Kidney epithelial cell (primary cell): ENCODE measurements at places on chromosomes 2 and 18. TPM values are rescaled to one million over a fixed set of nuclear protein-coding genes. Genes with fewer than 3 reads are reported as not detected.

DNA sequence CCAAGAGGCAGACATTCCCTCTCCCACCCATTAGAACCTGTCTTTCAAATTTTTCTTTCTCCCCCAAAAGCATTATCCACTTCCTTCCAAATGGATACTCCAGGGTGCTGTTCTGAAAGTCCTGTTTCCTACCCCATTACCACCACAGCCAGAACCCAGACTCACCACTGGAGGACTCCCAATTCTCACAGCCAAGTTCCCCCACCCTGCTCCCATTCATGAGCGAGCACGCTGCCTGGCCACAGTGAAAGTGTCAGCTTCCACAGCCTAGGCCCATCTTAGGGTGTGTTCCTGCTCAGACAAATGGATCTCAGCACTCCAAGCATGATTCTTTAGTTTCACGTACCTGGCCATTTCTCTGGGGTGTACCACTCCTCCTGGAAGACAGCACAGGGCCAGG, 3.8 kb upstream of the ANKRD53 start:
- no peak for DNase-seq

DNA sequence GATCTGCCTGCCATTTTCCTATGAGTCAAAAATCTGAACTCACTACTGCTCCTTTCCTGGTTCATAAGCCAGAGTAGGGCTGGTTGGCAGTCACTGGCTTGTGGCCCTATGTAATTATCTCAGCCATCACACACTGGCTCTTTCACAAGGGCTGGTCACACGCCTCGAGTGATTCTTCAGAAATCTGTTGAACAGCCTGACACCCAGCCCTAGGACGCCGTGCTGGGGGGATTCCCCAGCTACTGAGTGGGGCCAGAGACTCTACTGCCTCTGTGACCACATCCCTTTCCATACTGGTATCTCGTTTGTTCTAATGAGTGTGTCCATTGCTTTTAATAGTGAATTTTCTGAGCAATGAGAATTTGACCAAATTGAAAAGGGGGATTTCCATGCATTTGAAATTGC, 45.8 kb upstream of the RBM44 start:
- no peak for DNase-seq

DNA sequence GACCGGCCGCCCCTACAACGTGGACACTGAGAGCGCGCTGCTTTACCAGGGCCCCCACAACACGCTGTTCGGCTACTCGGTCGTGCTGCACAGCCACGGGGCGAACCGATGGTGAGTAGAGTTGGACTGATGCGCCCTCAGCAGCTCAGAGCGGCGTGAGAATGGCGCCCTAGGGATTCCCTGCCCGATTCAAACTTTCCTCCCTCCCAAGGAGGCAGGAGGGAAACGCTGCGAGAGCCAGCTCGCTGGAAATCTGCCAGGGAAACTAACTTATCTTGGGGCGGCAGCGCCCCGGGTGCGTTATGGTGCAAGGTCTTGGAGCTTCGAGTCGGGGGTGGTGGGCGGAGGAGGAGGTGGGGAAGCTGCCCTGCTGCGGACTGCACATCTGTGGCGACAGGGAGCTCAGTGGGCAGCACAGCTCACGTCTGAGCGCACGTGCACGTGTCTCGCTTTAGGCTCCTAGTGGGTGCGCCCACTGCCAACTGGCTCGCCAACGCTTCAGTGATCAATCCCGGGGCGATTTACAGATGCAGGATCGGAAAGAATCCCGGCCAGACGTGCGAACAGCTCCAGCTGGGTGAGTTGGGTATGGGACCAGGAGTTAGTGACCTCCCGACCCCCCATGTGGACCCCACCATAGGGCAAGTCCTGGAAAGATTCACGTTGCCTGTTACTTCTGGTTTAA, 697 bp downstream of the ITGA4 start:
- no peak for DNase-seq

- DNase-seq, result no peak
Observed at GRCh38 chr2:151410485-151410834, 758 bp downstream of the RIF1 start.

DNA sequence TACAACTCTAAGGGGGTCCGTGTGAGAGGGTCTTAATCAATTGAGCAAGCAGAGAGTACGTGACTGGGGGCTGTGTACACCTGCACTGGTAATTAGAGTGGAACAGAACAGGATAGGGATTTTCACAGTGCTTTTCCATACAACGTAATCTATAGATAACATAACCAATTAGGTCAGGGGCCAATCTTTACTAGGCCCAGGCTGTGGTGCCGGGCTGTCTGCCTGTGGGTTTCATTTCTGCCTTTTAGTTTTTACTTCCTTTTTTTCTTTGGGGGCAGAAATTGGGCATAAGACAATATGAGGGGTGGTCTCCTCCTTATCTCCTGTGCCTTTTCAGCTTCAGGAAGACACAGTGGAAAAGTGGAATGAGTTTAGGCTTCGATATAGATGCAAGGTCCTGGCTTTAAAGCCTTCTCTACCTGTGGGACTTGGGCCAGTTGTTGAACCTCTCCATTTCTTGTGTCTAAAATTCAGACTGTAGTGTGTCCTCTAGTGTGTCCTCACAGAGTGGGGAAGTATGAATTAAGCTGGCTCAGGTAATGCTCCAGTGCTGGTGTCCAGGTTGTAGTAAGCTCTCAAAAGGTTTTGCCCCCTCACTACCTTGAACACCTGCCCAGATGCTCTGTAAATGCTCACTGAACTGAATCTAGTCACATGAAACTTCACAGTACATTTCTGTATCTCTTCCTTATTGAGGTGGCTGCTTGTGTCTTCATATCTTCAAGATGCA, 422.8 kb downstream of the SETBP1 start:
- no peak for DNase-seq

DNA sequence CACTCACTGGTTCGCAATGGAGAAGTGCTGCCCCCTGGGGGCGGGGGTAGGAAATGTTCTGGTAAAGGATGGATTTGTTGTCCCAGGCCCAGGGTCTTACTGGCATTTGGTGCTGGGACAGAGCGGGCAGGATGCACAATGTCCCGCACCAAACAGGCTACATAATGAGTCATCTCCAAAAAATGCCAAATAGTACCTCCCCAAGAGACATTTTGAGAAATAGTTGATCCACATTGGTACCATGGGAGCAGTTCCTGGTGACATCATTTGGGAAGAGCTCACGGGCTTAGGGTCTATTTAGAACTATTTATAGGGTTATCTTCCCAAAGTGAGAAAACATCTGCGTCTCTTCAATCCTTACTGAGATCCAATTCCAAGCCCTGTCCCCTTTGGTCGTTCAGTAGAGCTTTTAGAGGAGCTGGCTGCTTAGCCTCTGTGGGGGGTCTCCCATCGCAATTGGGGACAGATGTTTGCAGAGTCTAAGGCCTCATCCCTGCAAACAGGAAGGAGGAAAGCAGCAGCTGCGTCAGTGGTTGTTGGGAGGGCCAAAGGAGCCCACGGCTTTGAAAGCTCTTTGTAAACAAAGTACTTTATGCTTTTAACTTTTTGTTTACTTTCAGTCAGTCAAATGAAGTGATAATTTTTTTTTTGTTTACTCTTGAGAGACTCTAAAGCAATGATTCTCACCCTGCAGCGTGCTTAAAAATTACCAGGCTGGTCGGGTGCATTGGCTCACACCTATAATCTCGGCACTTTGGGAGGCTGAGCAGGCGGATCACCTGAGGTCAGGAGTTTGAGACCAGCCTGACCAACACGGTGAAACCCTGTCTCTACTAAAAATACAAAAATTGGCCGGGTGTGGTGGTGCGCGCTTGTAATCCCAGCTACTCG, 49.3 kb downstream of the GREB1 start:
- DNase-seq, result no peak

DNA sequence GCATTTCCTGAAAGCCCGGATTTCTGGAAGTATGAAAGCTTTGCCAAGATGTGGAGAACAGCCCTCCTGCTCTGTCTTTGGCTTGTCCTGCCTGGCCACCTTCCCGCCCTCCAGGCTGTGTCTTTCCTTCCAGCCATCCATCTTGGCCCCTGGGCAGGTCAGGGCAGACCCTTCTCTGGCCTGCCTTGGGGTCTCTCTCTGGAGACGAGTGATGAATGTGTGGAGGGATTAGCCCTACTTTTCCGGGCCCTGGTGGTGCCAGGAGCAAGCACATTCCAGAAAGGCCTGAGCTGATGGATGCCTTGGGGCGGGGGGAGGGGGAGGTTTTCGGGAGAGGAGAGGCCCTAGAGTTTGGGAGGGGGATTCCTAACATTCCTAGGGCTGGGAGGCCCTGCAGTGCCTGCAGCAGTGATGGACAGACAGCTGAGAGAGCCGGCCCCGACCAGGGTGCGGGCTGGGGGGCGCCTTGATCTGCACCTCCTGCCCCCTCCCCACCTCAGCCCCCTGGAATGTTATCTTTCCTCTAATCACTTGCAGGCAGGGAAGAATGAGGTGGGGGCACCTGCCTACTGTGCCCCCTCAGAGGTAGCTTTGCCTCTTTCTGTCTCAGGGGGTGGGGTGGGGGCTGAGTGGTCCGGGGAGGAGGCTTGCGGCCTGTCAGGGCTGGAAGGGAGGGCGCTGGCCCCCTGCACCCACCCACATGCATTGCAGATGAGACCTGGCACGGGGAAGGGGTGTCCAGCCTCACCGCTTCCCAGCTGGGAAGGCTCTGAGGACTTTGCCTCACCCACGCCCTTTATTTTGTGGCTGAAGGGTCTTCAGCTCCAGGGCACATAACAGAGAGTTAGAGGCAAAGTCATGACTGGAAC, 156.2 kb downstream of the DDX1 start:
- no peak for DNase-seq

DNA sequence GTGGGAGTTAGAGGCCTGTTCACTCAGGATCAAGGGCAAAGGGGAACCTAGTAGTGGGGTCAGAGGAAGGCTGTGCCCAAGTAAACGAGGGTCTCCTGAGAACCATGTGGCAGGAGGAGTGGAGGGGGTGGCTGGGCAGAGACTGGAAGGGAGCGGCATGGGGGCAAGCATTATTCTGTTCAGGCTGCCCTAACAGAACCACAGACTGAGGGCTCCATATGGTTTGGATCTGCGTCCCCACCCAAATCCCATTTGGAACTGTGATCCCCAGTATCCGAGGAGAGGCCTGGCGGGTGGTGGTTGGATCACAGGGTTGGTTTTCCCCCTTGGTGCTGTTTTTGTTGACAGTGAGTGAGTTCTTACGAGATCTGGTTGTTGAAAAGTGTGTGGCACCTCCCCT, 287.0 kb downstream of the PHLPP1 start:
- no peak for DNase-seq

GRCh38 chr2:53460347-53460746, 307.3 kb upstream of the CHAC2 start:
- no peak for DNase-seq

- DNase-seq, result no peak
Observed at GRCh38 chr2:159285433-159285832, 1.1 kb downstream of the WDSUB1 start.

DNA sequence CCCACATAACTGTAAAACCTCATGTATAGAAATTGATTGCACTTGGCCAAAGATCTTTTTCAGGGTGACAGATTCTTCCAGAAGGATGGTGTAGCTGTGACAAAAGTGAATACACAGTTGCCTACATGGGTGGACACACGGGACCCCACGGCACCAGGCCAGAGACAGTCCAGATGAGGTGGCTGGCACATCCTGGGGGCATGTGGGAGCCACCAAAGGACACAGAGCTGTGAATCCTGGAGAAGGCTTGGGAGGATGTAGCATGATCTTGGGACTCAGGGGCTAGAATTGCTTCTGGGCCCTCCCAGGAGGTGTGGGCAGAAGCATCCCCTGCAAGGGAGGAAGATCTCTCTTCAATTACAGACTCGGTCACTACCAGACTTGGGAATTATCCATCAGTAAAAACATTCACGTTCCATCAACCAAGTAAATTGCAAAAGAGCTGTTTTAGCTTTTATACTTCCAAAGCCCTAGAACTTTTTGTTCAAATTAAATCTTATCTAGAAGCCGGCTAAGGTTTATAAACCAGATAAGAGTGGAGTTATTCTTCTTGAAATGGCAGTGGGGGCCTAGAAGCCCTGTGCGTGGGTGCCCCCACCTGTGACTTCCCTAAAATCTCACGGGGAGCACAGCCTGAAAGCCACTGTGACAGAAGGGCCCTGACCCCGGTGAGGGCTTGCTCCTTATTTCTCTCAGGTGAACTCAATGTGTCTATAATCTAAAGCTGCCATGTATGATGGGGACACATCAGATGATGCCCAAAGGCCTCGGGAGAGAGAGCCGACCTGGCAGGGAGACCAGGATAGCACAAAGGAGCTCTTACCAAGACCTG, 81.7 kb downstream of the SEPTIN10 start:
- no peak for DNase-seq

- no peak for DNase-seq
Observed at GRCh38 chr2:122263746-122264145, 508.3 kb downstream of the TSN start.

The PEX13 gene
- total RNA-seq, result 31.7 and 33.0 TPM in 2 replicates

The ERFE gene
- 106 and 113 TPM in 2 replicates for total RNA-seq

The STARD6 gene
- total RNA-seq, result not detected in 2 replicates

The AQP12A gene
- total RNA-seq, result not detected in 2 replicates

The IER3IP1 gene
- total RNA-seq, result 13.6 and 16.2 TPM in 2 replicates

The DNAJC5G gene
- total RNA-seq, result not detected in 2 replicates

The C2orf66 gene
- total RNA-seq, result 0.13 TPM in 1 of 2 replicates, not detected in the other

The ABCG5 gene
- total RNA-seq, result not detected in 2 replicates
